Thoracic aorta (tissue), 2 donors: ENCODE measurements at places on chromosomes 2 and 18.

GRCh38 chr2:128365217-128365905 is 46.7 kb upstream of the HS6ST1 start:
- no peak for DNase-seq

- no peak for DNase-seq
These were observed 8.2 kb downstream of the ADAM17 start for GRCh38 chr2:9547262-9547991.

DNA sequence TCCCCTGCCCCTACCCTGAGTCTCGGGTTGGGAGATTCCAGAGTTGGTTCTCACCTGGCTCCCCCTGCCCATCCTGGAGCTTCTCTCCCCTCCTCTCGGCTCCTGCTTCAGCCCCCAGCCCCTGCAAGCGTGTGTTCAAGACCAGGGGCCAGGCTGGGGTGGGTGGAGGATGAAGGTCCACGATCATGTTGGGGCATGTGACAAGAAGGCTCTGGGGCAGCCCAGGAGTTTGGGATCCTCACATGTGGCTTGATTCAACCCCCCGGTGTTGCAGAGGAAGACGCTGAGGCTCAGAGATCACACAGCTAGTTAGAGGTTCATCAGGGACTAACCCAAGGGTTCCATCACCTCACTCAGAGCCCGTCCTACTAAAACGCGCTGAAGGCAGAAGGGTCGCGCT is 14.2 kb upstream of the TUBB6 start:
- no peak for DNase-seq

DNA sequence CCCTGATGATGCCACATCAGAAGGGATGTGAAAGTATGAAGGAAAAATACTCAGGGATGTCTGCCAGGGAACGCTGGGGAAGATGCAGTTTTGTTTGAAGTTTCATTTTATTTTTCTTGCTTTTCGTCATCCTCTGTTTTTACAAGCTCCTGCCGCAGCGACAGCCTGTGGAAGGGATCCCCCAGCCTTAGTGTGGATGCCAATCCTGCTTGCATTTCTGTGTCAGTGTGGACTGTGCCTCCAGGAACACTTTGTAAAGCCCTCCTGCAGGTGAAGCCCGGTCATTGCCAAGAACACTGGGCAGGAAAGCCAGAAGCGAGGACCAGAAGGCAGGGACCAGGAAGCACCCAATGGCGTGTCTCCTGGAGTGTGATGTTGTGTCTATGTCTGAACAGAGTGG is 234.3 kb downstream of the SEPTIN10 start:
- DNase-seq: no peak

GRCh38 chr2:233643128-233643527 is 6.9 kb downstream of the UGT1A10 start:
- DNase-seq: no peak

GRCh38 chr2:144011553-144011952 is 508.4 kb downstream of the ZEB2 start:
- DNase-seq: no peak

GRCh38 chr18:55830544-55830943 is 242.6 kb upstream of the TCF4 start:
- DNase-seq: no peak

GRCh38 chr2:11663427-11663826 is 6.6 kb downstream of the NTSR2 start:
- no peak for DNase-seq

- DNase-seq: no peak
These were observed 101.4 kb upstream of the EPAS1 start for GRCh38 chr2:46195819-46196218.

- no peak for DNase-seq
These were observed 23.2 kb downstream of the PRKD3 start for GRCh38 chr2:37301408-37301807.

DNA sequence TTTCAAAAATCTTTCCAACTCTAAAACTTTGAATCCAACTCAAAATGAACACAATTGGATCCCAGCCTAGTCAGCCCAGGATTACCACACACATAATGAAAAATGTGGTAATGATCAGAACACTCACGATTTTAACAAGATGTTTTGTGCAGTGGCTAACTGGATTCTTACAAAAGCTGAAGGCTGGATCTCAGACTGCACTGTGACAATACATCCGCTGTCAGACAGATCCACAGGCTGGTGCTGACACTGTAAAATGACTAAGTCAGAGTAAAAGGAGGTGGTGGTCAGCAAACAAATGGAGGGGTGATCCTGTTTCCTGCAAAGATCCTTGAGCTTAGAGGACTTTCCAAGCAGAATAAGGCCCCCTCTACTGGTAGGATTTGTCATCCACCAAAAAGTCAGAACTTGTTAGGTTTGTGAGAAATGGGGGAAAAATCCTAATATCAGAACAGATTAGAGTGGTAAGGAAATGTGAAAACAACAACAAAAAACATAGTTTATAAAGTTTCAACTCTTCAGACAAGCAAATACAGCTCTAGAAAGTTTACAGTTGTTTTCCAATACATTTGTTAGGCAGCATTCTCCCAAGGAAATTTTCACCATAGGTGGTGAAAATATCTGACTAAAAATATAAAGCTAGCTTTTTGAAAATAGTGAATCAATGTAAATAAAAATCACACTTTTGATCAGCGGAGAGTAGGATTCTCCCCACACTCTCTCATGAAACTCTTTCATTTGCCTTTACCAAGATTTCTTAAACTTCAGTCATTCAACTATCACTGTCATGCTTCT is 211.9 kb downstream of the AGPS start:
- no peak for DNase-seq

DNA sequence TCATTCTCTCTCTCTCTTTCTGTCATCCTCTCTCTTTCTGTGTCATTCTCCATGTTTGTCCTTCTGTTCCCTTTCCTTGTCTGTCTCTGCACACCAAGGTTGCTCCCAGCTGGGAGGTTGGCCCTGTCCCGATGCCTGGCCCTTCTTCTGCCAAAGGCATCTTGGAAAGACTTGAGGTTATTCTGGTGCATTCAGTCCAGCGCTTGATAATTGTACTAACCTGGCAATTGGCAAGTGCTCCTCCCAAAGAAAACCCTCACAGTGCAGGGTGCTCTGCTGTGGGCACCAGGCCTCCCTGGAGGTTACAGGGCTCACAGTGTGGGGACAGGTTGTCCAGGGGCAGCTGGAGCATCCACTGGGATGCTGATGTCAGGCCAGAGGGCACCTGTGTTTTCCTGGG is 95.4 kb downstream of the GLI2 start:
- no peak for DNase-seq

DNA sequence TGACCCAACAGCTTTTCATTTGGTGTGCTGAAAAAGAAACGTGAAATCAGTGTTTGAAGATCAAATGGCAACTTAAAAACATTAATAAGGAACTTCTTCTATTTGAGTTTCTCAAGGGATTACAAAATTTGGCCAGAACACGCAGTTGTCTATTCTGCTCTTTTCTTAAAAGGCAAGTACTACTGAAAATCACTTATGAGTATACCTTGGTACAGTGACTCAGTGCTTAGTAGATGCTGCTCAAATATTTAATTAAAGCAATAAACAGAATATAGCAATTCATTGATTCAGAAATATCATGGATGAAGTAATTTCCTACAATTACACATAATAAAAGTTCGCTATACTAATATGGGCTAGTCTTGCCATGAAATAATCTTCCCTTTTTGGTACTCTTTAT is 38.2 kb upstream of the MCM6 start:
- no peak for DNase-seq

- no peak for DNase-seq
These were observed 5.6 kb upstream of the ATOH8 start for GRCh38 chr2:85748039-85748734.

DNA sequence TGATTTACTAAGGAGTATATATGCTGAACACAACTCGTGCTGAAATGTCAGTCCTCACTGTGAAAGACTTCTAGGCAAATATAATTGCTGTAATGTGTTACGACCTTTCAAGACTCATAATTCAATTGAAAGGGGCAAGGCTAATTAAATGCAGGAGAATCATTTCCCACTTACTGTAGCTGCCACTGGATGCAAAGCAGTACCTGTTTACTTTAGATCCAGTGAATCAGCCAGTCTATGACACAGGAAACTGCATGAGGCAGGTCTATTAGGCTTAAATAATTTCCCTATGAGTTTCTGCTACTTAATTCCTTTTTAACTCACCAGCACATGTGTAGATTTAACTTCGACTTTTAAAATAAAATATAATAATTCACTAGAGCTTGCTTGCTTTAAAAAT is 125.6 kb downstream of the CTNNA2 start:
- no peak for DNase-seq

DNA sequence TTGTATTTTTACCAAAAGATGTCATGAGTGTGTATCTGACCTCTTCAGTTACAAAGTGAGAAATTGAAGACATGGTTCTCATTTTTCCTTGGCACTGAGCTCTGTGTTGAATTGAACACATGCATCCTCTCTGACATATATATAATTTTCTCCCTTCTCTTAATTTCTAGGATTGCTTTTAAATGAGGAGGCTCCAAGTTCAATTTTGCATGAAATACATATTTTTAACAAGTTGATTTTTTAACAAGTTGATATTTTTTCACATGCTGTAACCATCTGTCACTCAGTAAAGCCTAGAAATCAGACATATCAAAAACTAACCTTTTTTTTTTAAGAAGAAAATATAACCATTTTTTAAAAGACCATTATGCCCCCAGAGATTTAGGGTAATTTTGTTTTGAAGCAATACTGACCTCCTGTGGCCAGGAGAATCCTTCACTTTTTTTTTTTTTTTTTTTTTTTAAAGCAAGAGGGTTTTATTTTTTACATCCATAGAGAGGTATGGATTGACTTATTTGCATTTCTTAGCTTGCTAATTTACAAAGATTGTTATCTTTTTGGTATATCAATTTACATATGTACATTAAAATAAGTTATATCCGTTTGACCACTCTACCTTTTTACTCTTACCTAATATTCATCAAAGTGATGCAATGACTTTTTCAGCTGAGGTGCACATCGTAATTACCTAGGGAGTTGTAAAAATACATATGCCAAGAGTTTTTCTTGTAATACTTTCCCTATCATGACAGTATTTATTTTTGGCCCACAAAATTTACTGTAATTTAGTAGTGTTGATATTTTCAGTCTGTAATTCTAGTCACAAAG is 161.8 kb downstream of the SOCS6 start:
- no peak for DNase-seq

- DNase-seq: no peak
These were observed 982.6 kb upstream of the FANCL start for GRCh38 chr2:59223742-59224141.

DNA sequence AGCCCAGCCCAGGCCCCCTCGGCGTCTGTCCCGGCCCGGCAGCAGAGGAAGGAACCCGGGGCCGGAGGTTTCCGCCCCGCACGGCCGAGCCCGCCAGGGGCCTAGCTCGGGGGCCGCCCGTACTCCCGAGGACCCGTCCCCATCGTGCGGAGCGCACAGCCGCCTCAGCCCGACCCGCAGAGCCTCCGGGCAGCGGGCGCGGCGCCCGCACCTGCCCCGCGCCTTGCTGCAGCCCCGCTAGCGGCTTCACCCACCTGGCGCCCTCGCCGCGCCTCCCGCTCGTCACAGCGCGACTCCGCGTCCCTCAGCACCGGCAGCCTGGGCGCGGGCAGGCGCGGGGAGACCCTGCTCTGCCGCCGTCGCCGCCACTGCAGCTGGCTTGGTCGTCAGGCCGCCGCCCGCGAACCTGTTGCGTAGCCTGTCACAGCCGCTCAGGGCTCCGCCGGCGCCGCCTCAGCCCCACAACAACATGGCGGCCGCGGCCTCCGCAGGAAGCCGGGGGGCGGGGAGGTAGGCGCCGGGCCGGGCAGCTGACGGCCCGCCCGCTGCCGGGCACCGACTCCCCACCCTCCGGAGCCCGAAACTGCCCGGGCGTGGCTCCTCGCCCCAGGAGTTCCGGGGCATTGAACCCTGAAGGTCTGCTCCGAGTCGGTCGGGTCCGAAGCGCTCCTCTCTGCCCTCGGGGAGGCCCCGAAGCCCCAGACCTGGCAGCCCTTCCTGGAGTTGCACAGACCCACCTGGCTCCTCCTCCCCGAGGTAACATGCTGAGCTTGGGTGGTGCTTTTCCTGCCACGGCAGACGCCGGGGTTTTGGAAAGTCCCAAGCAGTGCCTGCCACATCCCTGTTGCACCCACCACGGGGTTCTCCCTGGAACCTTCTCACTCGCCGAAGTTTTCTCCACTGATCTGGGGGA is at the start of gene ITSN2:
Gene ITSN2 (minus strand): TSS at position 487 of the 913 bp plus-strand sequence. CDS start 32,454 bp downstream, outside the sequence.
- peak; percentile 24 for DNase-seq

GRCh38 chr2:240919786-240920782 is 13.9 kb downstream of the CROCC2 start:
- DNase-seq: no peak

DNA sequence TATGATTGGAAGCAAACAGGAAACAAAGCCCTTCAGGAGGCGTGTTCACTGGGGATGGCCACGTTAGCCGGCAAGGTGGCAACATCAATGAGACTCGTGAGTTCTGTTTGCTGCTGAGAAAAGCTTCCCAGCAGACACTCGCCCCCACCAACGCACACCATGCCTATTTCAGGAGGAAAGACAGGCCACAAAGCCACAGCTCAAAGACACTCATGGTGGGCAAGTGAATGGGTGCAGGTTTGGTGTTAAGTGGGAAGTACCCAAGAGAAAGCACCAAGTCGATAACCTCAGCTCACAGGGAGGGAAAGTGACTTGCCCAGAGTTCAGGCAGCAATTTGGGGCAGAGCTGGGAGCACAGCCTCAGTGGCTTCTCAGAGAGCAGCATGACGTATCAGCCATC is 10.5 kb upstream of the MTERF4 start:
- no peak for DNase-seq

- DNase-seq: no peak
These were observed 4.1 kb upstream of the MARCHF7 start for GRCh38 chr2:159708066-159708760.

DNA sequence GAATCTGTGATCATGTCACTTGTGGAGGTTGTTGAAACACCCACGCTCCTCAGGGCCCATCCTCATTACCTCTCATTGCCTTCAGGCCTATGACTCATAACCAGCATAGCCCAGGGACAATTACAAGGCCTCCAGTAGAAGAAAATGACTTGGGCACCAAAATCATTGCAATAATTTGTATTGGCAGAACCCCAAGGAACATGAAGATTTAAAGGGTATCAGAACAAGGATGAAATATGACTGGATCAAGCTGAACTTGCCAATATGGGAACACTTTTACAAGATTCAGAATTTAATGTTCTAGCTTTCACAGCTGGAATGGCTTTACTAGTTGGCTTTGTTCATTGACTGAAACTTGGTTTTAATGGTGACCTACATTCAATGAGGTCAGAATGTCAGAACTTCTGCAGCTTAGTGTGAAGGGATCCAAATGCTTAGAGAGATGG is 156.4 kb downstream of the COPS8 start:
- no peak for DNase-seq

DNA sequence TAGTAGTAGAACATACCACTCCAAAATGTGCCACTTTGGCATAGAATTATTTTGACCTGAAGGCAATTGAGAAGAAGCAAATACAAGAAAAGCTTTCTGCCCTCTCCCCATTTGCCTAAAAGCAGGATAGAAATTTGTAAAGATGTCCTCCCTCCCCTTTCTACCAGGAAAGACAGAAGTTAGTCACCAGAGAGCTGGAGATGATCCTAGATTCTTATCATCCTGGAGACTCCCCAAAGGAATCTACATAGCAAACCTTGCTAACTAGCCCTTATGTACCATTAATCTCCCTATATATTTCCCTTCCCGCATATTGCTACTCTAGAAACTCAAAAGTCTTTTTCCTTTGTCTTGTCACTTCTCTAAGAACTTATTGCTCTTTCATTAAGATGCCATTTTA is 12.6 kb upstream of the TMEM37 start:
- no peak for DNase-seq

- no peak for DNase-seq
These were observed 10.7 kb downstream of the USP34 start for GRCh38 chr2:61460163-61460562.

GRCh38 chr2:151423760-151424159 is 14.1 kb downstream of the RIF1 start:
- no peak for DNase-seq

- no peak for DNase-seq
These were observed 54.3 kb upstream of the SLC39A10 start for GRCh38 chr2:195602687-195603086.
